ENCODE measurements at places on chromosomes 7 and 10.

- no peak for DNase-seq
Measured at GRCh38 chr10:106830006-106830405, 334.5 kb downstream of the SORCS1 start.

DNA sequence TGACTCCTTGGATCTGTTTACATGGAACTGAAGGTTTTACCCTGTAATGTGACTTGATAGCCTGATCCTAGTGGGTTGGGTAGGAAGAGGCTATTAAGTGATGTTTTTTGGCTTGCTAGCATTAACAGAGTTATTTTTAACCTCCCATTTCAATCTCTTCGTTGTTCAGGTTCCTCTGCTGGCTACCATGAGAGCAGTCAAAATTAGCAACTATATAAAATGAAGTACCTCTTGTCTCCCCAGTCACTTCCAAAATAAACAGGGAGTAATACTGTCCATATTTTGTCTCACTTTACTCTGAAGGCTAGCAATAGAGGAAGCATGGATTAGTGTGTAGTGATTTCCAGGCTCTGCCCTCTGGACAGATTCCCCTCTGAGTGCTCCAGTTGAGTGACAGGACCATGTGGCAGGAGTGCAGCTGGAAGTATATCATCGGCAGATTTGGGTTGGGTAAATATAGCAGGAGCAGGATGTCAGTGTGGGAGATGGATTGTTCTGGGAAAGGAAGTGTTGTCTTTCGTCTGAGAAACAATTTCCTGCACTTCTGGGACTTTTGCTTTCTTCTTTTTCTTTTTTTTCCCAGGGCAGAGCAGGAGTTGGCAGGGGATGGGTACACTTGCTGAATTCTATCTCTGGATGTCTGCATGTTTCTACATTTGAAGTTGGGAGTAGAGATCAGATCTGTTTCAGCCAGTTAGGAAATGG, 35.2 kb downstream of the GBF1 start:
- DNase-seq = peak; percentile 52

GRCh38 chr10:4001811-4002210, 216.8 kb upstream of the KLF6 start:
- DNase-seq = no peak

DNA sequence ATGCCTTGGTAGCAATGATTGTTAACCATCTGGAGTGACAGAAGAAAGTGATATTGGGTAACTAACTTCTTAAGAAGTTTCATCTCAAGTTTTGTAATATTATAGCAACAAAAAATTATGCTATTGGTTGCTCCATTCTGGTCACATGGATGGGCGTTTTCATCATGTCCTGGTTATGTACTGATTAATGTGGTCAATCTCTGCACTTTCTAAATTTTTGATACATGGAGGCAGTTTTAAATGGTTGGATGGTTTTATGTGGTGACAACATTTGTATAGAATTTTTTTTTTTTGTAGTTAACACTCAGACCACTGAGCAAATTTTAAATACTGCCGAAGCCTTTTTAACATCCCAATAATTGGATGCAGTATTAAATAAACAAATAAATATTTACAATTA, 55.2 kb upstream of the CCAR1 start:
- DNase-seq = peak; percentile 78

- DNase-seq = no peak
Measured at GRCh38 chr10:121854809-121855445, 72.9 kb downstream of the ATE1 start.

DNA sequence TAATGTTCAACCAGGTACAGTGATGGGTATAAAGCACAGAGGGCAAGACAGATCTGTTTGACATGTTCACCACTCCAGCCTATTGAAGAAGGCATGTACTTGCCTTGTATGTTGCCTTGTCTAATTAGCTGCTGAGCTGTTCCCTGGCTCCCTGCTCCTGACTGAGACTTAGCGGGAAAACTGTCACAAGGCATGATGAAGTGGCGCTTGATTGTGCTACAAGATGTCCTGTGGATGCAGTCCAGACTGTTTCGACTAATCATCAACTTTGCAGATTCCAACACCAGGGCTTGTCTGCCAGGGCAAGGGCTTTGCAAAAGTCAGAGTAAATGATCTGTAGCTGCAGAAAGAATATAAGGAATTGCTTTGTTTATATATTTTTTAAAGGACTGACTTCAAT, 136.2 kb upstream of the NRBF2 start:
- DNase-seq = no peak

GRCh38 chr10:129360046-129360445, 107.0 kb upstream of the MGMT start:
- no peak for DNase-seq

- DNase-seq = no peak
Measured at GRCh38 chr7:127158659-127159058, 94.1 kb downstream of the GRM8 start.

- DNase-seq = no peak
Measured at GRCh38 chr7:117478836-117479224, 995 bp upstream of the CFTR start.

GRCh38 chr10:78194539-78195402, 161.1 kb downstream of the RPS24 start:
- peak; percentile 66 for DNase-seq

GRCh38 chr7:135206941-135207391, 4.4 kb downstream of the WDR91 start:
- no peak for DNase-seq

GRCh38 chr7:44431091-44431608, 59.3 kb downstream of the NUDCD3 start:
- DNase-seq = no peak

- DNase-seq = no peak
Measured at GRCh38 chr10:123140164-123140982, 4.6 kb downstream of the HMX3 start.

GRCh38 chr7:116942504-116942903, 10.8 kb upstream of the ST7 start:
- no peak for DNase-seq
